ENCODE measurements at places on chromosomes 1 and 21.

GRCh38 chr1:185565302-185565701, 168.9 kb upstream of the HMCN1 start:
- no peak for DNase-seq

DNA sequence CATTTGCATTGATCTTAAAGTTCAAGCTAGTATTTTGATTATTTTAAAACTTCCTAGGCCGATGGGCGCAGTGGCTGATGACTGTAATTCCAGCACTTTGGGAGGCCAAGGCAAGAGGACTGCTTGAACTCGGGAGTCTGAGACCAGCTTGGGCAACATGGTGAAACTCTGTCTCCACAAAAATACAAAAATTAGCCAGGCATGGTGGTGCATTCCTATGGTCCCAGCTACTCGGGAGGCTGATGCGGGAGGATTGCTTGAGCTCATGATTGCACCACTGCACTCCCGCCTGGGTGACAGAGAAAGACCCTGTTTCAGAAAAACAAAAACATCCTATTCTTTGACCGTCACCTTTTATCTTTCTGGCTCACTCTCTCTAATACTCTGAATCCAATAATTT, 30.0 kb downstream of the MFSD2A start:
- no peak for DNase-seq

GRCh38 chr1:46223472-46223943, 20.4 kb downstream of the LURAP1 start:
- DNase-seq: peak; percentile 36

- no peak for DNase-seq
Measured at GRCh38 chr1:53959664-53960250, 13.6 kb downstream of the LRRC42 start.

DNA sequence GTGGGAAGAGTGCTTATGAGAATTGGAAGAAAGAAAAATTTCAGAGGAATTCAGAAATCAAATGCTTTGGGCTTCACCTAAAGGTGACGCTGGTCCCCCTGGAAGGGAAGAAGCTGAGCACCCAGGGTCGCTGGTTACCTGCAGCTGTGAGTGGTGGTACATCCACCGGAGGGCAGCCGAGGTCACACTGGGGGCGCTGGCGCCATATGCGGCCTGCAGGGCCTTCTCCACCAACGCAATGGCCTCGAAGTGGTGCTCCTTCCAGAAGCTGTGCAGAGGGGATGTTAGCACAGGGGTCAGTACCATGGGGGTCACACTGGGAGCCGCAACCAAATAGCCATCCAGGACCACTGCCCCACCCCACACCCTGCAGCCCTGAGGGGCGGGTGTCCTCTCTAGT, 6.1 kb downstream of the AKR7A2 start:
- no peak for DNase-seq

GRCh38 chr1:154295408-154296235, 23.2 kb downstream of the HAX1 start:
- DNase-seq: no peak

DNA sequence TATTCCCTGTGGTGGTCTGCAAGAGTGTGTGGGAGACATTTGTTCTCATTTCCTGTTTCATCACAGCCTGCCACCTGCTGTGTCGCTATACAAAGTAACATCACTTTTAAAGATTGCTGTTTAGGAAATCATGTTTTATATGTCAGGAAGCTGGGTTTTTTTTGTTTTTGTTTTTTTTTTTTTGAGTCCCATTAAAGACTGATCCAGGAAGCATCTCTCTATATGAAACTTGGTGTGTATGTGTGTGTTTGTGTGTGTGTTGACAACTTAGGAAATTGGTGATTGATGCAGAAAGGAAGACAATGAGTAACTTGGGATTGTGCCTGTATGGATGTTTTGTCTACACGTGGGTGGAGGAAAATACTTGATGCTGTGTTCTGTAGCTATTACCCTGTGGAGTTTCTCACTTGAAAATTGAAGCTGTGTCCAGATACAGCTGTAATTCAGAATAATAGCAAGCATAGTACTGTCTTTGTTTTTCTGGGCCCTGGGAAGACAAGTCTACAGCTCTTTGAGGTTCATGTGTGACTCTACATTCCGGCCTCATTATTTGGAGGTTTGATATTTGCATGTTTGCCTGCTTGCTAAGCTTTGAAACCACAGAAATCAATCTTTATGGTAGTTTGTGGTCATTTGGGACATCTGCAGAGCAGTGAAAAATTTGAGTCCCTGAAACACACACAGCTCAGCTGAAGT, 47.9 kb downstream of the LAMC1 start:
- DNase-seq: no peak

DNA sequence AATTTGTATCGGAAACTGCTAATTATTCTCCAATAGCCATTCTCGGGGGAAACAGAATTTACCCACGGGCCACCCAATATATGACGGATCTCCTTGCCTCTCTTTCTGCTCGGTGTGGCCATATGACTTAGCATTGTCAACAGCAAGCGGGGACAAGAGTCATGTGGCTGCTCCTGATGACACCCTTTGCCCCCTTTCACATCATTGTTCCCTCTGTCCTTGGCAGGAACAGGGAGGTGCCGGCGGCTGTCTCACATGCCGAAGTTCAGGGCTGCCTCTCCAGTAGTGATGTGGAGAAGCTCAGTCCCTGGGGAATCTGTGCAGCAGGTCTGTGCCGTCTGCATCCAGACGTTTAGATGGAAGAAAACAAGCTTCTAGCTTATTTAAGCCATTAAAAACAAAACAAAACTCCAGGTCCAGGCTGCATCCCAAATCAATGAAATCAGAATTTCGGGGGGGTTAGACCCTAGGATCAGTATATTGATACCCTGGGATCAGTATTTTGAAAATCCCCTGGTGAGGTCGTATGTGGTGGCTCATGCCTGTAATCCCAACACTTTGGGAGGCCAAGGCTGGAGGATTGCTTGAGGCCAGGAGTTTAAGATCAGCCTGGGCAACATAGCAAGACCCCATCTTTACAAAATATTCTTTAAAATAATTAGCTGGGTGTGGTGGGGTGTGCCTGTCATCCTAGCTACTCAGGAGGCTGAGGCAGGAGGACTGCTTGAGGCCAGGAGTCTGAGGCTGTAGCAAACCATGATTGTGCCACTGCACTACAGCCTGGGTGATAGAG, 10.8 kb downstream of the MYOM3 start:
- no peak for DNase-seq

DNA sequence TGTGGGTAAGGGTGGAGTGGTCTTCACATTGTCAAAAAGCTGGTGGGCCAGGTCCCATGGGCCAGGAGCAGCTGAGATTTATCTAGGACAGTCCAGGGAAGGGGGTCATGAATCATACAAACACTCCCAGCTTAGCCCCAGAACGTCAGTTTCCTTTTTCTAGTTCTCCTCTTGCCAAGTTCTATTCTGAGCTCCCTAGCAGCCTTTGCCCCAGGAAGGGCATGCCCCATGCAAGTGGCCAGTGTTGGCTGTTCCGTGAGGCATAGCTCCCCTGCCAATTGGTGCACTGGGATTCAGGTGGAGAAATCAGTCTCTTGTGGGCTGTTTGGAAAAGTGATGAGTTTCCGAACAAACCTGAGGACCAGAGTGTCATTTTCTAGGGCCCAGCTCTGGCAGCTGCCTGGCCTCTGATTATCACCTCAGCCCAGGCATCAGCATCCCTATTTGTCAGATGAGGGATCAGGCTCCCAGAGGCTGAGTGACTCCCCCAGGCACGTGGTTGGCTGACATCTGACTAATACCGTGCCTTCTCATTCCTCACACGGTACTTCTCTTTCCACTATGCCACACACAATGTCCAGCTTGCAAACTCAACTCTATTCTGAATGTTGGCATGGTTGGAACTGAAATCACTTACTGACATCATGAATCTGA, 14.2 kb upstream of the MYOM3 start:
- no peak for DNase-seq

DNA sequence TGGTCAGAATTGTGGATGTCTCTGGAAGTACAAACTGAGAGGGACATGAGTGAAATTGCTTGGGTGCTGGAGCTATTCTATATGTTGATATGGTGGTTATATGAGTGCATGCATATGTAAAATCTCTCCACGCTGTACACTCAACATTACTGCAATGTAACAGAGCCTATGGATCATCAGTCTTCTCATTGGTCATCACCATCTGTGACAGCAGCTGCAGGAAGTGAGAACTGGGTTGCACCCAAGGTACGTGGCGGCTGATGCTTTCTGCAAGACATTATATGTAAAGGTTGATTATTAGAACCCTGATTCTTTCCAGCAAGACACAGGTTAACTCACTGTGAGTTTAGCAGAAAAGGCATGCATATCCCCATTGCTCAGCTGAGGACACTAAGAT, 387.1 kb downstream of the OMA1 start:
- no peak for DNase-seq

- DNase-seq: no peak
Measured at GRCh38 chr1:145988773-145989172, 7.6 kb downstream of the TXNIP start.

Data from left ventricle myocardium inferior (tissue), 1 donor.